ENCODE measurements at places on chromosomes 2 and 18.

DNA sequence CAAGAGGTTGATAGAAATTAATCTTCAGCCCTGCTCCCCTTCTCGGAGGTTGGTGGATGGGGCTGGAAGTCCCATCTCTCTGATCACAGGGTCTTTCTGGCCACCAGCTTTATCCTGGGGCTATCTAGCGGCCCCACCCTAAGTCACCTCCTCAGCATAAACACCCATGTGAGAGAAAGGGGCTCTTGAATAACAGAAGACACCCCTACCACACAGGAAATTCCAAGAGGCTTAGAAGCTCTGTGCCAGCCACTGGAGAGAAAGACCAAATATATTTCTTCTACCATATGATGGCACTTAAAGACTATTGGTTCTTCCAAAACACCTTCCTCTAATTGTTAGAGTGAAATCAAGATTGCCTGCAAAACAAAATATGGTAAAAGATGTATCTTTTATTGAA lies 219.7 kb downstream of the VAPA start:
- DNase-seq = no peak

DNA sequence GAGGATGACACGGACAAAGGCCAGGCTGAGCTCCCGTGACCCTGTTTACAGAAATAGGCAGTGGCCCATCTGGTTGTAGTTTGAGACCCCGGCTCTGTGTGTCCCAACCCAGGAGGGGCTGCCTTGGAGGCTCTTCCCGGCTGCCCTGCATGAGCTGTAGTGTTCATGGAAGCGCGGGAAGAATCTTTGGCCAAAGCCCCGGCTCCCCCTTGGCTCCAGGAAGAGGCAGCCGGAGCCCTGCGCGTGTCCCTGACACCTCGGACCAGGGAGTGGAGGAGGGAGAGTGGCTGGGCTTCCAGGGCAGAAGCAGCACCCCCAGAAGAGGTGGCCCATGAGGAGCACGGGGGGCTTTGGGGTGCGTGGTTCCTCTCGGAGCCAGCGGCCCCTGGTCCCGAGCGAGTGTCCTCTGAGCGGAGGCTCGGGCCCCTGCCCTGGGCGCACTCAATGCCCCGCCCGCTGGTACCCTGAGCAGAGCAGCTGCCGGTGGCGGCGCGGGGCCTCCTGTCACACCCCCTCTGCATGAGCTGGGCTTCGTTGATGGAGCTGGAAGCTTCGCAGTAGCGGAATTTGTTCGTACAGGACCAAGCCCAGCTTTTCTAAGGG lies 21.7 kb downstream of the GPR35 start:
- DNase-seq = no peak

GRCh38 chr2:65722028-65722778 lies 289.8 kb upstream of the SPRED2 start:
- no peak for DNase-seq

- DNase-seq = no peak
Observed at GRCh38 chr2:190663348-190663747, 14.5 kb downstream of the NAB1 start.

DNA sequence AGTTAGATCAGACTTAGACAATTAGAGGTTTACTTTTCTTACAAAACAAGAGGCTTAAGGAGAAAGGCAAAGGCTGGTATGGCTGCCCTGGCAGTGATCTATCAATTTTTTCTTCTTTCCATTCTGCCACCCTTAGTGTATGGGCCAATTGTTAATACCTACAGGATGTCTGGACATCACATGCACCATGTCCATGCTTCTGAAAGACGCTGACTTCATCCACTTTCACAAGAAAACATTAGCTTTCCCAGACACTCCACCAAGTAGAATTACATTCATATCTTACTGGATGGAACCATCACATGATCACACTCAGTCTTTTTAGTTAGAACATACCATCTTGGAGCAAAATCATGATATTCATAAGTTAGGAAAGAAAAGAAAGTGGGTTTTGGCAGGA lies 120.9 kb downstream of the ARHGAP28 start:
- no peak for DNase-seq

DNA sequence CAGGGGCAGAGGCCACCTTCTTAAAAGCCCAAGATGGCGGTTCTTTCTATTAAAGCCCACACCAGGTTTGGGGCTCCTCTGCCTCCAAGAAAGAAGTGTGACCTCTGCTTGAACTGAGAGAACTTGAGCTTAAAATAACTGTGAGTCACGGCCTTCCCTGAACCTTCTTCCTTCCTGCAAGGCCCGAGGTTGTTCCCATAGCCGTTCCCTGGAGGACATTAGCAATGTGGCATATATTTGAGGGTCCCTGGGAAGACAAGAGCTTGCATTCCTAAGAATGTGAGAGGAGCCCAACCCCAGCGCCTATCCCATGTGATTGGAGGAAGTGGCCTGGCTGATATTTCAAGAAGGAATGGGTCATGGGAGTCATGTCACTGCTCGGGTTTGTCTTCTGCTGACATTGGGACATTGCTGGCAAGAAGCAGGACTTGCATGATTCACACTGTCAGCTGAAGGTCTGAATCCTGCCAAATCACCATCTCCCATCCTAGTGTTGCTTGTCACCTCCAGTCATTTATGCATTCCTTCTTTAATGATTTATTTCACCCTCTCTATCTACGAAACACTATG lies 168.1 kb downstream of the TRIB2 start:
- no peak for DNase-seq

DNA sequence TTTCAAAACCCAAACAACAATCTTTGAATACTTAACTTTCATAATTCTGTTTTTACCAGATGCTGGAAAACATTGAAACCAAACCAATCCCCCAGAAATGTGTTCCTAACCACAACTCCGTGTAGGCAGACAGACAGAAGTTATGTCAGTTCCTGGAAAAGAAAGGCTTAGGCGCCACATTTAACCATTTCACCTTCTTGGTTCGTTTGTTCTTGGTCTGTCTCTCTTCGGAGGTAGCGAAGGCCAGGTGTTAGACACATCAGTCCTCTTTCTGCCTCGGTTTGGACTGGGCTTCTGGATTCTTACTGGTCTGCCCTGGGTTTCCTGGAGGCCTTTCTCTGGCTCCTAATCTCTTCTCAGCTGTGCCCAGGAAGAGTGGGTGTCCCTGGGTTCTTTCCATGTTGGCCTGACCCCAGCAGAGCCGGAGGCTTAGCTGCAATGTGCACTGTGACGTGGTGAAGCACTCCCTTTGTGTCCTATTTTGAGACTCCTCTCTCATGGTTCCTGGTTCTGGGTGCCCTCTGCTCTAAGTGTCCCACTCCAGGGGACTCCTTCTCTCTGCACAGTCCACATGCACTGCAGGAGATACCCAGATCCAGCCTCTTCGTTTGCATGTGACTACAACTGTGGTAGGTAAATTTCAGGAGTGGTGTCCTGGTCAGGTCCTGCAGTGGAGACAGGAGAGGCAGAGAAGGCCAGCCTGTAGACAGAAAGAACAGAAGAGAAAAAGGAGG lies 23.1 kb upstream of the RAB31 start:
- DNase-seq = no peak

GRCh38 chr2:160245614-160246155 lies 45.6 kb upstream of the ITGB6 start:
- DNase-seq = no peak

DNA sequence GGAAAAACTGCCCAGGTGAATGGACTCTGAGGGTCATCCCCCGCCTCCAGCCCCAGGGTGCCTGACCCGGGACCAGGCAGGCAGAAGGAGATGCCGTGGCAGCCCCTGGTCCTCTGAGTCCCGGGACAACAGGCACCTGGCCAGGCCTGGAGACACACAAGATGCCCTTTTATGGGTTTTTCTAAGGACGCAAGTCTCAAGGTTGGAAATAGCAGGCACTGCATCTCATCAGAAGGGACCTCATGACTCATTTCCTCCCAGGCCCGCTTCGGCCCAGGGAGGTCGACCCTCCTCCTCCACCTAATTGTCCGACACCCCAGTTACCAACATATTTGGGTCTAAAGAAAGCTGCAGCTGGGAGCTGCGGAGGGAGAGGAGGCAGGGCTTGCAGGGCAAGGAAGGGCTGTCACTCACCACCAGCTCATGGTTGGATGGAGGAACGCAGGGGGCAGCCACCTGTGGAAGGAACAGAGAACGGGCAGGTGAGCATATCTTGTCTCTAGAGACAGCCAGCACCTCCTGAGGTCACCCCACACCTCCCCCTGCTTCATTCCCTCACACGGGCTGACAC lies 82.9 kb downstream of the TNS1 start:
- no peak for DNase-seq

GRCh38 chr2:96320728-96321622 lies 4.1 kb upstream of the ITPRIPL1 start:
- peak; percentile 21 for DNase-seq

DNA sequence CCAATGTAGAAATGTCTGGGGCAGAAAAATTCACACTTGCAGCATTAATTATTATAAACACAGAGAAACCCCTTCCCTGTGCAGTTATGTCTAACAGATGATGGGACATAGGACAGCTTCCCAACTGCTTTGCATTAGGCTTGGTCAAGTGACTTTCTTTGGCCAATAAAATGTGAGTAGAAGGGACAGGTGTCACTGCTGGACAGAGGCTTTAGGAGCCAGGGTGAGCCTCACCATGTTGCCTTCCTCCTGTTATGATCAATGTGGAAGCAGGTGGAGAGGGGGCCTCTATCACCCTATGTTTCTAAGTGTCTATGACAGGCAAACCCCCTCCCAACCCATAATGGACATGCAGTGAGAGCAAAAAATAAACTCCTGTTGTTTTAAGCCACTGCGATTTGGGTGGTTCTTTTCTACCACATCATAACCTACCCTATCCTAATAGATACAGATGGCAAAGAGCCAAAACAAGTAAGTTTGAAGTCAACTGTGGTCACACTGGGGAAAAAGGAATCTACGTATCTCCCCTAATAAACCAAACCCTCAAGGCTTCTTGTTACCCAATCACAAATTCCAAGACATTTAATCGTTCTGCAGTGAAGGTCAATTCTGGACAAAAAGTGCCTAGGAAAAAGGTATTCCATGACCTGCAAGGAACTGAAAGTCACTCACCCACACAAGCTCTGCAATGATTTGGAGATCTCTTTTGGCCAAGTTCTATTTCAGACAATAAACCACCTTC lies 28.6 kb upstream of the POU3F3 start:
- no peak for DNase-seq

DNA sequence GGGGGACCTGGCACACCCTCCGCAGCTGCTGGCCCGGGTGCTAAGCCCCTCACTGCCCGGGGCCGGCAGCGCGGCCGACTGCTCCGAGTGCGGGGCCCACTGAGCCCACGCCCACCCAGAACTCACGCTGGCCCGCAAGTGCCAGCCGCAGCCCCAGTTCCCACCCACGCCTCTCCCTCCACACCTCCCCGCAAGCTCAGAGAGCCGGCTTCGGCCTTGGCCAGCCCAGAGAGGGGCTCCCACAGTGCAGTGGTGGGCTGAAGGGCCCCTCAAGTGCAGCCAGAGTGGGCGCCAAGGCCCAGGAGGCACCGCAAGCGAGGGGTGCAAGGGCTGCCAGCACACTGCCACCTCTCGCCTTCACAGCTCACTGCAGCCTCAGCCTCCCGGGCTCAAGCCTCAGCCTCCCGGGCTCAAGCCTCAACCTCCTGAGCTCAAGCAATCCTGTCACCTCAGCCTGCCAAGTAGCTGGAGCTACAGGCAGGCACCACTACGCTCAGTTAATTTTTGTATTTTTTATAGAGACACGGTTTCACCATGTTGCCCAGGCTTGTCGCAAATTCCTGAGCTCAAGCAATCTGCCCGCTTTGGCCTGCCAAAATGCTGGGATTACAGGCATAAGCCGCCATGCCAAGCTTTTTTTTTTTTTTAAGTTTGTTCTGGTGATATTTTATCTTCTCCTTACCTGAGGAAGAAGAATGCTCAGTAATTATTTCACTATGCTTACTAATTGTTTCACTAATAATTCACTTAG lies 71.7 kb upstream of the CDCA7 start:
- DNase-seq = no peak

- no peak for DNase-seq
Observed at GRCh38 chr2:205760157-205760556, 77.9 kb downstream of the NRP2 start.

- no peak for DNase-seq
Observed at GRCh38 chr2:46700435-46700834, 215.2 kb downstream of the MCFD2 start.

DNA sequence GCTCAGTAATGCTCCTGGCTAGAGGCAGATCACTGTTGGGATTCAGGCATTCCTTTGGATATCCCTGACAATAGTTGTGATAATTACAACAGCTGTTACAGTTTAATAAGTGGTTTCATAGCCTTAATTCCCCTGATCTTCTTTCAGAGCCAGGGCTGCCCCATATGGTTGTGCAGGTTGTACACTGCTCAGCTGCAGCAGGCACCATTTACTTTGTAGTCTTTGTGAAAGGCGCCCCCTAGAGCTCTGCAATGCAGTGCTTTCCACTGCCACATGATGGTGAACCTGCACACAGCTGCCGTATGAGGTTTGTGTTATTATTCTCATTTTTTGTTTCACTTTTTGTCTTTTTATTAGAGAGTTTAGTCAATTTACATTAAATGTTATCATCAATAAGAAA lies 239.1 kb downstream of the KCNS3 start:
- DNase-seq = no peak

GRCh38 chr18:59704146-59704545 lies 6.9 kb upstream of the CCBE1 start:
- DNase-seq = no peak

GRCh38 chr2:109475531-109476210 lies 138.1 kb downstream of the SEPTIN10 start:
- DNase-seq = no peak

DNA sequence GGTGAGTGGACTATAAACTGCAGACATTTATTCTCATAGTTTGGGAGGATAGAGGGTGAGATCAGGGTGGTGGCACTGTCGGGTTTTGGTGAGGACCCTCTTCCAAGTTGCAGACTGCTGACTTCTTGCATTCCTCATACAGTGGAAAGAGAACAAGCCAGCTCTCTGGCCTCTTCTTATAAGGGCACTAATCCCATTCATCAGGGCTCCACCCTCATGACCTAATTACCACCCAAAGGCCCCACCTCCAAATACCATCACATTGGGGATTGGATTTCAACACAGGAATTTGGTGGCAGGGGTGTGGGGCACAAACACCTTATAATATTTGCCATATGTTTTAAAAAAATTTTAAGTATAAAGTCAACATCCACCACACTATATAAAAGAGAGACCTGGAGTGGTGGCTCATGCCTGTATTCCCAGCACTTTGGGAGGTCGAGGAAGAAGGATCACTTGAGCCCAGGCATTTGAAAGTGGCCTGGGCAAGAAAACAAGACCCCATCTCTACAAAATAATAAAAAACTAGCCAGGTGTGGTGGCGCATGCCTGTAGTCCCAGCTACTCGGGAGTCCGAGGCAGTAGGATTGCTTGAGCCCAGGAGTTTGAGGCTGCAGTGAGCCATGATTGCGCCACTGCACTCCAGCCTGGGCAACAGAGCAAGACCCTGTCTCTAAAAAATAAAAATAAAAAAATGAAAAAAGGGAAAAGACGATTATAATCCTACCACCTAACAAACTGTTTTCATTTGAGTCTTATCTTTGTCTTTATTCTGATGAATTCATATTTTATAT lies 44.0 kb downstream of the TCF7L1 start:
- no peak for DNase-seq

- no peak for DNase-seq
Observed at GRCh38 chr2:66322506-66323260, 112.2 kb upstream of the MEIS1 start.

GRCh38 chr2:185608799-185609198 lies 129.8 kb upstream of the FSIP2 start:
- no peak for DNase-seq
